ENCODE measurements at places on chromosomes 13 and 19.

DNA sequence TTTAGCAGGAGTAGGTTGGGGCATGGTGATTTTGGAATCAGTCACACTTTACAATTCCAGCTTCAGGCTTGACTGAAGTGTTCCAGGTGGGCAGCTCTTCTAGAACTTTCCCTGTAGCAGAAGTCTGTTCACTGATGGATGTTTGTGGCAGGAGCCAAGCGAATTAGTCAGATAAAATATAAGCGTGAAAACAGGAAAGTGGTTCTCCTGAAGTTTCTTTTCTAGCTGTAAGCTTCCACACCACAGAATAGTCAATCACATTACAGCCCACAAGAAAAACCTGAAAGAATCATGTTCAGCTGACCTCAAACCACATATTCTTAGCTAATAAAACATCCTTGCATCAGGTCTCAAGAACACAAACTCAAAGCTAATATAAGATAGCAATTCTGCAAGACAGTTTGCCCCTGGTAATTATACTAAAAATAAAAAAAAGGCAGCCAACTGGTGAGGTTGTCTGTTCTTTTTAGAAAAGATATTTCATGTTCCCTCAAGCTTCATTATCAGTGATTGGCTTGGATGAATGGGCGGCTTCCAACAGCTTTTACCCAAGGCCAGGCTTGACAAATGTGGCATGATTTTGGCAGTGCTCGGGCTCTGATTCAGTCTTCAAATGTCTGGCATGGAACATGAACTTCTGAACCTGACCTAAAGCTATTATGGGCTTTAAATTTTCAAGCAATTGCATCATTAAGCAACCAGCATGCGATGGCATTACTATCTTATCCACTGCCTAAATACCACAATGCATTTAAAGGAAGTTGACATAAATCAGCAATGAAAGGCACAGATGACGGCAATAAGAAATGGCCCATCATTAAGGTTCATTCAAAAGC is 136.8 kb downstream of the DCLK1 start:
- DNase-seq, result peak; percentile 96

DNA sequence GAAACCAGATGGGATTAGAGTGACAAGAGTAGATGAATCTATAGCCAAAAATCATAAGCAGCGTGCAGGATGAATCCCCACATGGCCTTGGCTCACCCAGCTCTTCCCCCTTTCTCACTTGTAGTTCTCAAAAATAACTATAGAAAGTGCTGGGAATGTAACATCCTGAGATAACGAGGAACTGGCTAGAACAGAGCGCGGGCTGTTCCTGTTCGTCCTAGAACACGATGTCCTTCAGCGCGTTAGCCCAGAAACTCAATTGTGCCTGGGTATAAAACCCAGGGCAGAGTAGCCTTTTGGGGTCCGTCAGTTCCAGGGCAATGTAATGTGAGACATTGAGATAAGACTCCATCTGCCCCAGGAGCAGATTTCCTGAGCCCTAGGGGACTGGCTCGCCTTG is 326.2 kb downstream of the TSHZ3 start:
- DNase-seq, result no peak

DNA sequence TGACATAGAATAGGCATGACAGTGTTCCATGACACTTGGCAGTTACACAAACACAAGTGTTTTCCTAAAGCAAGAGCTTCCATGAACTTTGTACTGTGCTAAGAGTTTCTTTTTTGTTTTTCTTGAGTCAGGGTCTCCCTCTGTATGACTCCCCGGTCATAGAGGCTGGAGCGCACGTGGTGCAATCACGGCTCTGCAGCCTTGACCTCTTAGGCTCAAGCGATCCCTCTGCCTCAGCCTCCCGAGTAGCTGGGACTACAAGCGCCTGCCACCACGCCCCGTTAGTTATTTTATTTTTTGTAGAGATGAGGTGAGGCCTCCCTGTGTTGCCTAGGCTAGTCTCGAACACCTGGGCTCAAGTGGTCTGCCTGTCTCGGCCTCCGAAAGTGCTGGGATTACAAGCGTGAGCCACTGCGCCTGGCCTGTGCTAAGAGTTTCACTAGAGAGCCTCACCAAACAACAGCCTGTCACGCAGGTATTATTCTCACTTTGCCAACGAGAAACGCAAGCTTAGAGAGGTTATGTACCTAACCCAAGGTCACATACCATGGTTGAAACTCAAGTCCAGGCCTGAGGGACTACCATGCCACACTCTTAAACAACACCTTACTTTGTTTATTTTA is 355.9 kb downstream of the KLF12 start:
- no peak for DNase-seq

DNA sequence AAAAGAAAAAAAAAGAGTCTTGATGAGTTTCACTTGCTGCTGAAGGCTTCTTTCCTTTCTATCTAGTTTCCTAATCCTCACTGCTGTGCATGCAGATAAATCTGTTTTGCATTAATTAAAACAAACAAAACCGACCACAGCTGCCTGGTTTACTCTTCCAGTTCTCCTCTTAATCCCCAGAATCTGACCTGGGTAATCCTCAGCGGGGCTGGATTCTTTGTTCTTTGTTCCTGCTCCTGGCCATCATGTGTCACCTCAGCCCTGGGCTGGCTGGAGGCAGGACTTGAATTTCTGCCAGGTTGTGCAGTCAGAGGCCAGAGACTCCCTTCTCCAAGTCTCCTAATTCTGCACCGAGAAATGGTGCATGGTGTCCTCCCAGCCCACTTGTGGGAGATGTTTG is 52.2 kb upstream of the CYP4F8 start:
- no peak for DNase-seq

- DNase-seq, result no peak
Measured at GRCh38 chr13:23609414-23609760, 39.2 kb downstream of the TNFRSF19 start.

DNA sequence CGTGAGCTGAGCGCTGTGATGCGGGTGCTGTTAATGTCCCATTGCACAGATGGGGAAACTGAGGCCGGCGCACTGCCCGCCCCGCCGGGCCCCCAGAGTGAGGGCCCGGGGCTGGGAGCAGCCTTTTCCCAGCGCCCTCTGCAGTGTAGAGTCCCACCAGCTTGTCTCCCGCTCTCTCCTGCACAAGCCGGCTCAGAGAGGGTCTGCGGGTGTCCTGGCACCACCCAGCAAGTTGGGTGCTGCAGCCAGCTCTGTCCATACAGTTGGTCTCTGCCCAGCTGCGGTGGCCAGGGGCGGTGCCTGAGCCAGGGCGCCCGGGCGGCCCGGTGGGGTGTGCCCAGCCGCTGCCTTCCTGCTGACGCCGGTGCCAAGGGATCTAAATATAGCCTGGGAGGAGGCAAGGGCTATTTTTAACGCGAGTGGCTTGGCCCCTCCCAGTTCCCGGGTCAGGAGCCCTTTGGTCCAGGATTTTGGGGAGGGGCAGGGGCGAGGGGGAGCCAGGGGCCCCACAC is 19.3 kb downstream of the GADD45B start:
- DNase-seq, result peak; percentile 80

All from MCF 10A (cell line).